ENCODE measurements at places on chromosomes 1 and 21.

DNA sequence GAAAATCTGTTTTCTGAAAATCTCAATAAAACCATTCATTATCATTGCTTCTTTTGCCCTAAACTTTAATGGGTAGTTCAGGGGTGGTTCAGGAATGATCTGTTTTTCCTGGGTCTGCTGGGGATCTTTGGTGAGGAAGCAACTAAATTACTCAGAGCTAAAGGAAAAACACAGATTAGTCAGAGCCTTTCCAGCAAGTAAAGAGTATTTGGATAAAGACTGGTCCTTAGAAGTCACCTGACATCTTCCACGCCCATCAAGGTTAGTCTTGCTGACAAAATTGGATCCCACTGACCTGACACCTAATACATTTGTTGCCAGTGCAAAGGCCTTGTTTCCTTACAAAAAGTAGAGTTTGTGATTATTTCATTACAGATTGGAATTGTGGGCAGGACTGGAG is 24.2 kb downstream of the HSPA13 start:
- DNase-seq: no peak

DNA sequence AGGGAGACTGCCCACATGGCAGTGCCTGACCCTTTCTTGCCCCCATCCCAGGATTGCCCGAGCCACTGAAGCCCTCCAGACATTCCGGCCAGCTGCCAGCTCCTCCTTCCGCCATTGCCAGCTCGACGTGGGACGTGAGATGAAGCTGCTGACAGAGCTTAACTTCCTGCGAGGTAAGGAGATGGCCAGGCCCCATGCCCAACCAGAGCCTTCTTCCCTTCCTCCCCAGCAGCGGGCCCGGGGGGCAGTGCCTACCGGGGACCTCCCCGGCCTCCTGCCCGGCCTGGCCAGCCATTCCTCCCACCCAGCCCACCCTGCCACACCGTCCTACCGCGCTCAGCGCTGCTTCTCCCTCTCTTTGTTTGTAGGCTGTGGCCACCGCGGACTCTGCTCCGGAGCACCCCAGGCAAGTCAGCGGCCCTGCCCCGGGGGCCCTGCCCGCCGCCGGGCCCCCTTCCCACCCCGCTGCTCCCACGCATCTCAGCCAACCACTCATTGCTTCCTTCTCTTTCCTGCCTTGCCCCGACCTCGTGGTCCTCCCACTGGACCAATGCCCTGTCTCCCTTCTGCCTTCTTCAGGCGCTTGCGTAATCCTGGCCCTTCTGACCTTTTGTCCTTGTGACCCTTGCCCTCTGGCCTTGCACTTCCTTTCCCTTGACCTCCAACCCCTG is 4.9 kb downstream of the TRIM46 start:
- no peak for DNase-seq

DNA sequence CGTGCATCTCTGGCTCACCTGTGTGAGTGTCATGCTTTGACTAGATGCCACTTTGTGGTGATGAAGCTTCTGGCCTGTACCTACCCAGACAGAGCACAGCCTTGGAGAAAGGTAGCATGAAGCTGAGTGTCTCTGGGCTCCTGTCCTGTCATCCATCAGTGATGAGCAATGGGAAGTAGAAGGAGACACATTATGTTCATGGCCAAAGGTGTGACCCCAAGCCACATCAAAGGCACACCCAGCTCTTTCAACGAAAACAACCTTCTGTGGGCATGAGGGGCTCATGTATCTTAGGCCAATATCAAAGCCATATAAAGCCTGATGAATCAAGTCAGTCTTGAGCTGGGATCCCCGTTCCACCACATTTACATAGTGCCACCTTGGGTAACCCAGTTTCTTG is 1.0 kb upstream of the CLIC6 start:
- DNase-seq: no peak

- no peak for DNase-seq
Observed at GRCh38 chr21:25953659-25954058, 216.9 kb downstream of the APP start.

DNA sequence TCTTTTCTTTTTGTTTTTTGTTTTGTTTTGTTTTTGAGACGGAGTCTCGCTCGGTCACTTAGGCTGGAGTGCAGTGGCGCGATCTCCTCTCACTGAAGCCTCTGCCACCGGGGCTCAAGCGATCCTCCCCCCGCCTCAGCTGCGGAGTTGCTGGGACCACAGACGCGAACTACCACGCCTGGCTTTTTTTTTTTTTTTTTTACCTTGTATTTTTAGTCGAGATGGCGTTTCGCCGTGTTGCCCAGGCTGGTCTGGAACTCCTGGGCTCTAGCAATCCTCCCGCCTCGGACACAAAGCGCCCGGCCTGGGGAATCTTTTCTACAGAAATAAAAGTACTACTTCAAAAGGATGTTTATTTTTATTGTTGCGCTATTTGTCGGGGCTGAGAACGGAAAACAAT is 1.1 kb upstream of the SETDB1 start:
- peak; percentile 64 for DNase-seq

DNA sequence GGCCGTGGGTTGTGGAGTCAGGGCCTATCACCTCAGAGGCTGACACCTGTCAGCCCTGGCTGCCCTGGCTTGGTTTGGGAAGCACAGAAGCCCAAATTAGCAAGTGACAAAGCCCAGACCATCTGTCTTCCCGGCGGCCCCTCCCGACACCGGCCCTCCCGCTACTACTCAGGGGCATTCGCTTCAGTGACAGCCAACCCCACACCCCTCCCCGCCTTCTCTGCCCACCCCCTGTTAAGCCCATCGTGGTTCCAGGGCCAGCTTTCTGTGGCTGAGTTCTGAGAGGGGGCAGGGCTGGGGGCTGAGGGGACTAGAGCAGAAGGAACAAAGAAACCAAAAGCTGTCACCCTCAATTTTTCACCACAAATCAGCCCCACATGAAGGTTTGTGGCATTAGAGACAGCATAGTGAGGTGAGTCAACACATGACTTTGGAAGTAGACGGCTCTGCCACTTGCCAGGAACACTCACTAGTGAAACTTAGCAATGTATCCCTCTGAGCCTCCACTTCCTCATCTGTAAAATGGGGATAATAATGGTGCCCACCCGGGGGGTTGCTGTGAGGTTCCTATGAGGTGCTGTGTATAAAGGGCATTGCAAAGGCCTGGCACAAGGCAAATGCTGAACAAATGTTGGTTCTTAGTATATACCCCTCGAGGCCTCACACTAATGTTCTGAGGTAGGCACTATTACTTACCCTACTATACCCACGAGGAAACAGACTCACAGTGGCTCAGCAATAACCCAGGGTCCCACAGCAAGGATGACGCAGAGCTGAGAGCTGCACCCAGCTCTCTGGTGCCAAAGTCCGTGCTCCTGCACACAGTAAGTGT is 5.2 kb upstream of the TNNI1 start:
- no peak for DNase-seq

GRCh38 chr1:37096523-37096922 is 62.2 kb upstream of the GRIK3 start:
- DNase-seq: peak; percentile 15

DNA sequence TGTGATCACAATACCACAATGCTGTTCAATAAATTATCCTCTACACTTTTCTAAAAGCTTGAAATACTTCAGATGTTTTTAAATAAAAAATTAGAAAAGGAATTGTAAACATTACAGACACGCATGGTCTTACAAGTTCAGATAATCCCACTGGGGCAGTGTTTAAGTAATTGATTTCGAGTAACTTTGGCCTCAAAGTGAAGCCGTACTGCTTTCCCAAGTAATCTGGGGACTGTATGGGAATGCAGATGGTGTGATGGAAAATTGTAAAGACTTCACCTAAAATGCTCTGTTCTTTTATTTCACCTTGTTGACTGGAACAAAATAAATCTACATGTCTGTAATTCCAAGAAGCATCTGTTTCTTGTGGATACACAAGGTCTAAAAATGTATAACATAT is 401.7 kb upstream of the LYPLAL1 start:
- no peak for DNase-seq

DNA sequence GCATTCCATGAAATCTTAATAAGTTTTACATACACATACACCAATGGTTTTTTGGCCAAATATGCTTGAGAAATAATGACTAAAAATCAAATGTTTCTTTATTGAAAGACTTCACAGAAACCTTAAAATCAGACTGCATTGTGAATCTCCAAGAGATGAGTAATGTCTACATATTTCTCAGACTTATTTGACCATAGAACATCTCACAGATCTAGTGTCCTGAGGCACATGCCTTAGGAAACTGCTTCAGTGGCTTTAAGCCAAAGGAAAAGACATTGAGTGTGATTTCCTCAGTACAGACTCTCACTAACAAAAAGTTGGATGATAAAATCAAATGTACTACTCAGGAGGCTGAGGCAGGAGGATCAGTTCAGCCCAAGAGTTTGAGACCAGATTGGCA is 6.2 kb upstream of the C1orf105 start:
- no peak for DNase-seq

- DNase-seq: no peak
Observed at GRCh38 chr1:47782414-47783166, 214.6 kb downstream of the TRABD2B start.

DNA sequence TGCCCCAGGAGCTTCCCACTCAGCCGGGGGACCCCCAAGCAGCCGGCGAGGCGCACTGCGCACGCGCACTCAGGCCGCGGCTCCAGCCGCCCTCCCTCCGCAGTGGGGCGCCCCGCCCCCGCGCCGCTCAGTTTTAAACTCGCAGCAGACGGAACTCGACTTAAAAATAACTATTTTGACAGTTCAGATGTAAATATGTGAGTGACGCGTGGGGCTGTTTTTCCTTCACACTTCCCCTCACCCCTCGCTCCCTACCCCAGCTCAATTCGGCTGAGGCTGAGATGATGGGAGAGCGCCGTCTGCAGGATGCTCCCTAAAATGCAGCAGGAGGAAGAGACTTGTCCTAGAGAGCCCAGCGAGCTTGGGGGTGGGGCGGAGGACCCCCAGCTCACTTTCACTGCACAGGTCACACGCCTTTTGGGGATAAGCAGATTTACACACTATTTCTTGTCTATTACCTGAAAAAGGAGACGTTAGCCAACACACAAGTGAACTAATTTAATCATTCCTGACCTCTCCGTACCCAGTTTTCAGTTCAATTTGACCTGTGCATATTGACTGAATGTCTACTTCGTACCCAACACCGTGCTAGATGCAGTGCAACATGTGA is 8.9 kb upstream of the LEMD1 start:
- peak; percentile 30 for DNase-seq

- DNase-seq: peak; percentile 87
Observed at GRCh38 chr1:242146652-242147051, 147.8 kb upstream of the MAP1LC3C start.

DNA sequence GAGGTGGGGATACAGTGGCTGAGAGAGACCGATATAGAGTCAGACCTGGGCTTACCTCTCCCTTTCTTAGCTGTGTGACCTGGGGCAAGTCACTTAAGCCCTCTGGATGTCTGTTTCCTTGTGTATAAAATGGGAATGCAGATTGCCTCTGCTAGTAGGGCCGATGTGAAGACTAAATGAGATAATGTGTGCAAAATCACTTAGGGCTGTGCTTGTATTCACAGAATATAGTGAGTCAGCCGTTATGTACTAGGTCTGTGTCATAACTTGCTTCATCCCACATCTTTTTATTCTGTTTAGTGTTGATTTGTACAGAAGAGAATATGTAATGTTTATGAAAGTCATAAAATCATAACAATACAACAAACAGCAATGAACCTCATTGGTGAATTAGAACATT is 56.0 kb downstream of the PTPRU start:
- no peak for DNase-seq

DNA sequence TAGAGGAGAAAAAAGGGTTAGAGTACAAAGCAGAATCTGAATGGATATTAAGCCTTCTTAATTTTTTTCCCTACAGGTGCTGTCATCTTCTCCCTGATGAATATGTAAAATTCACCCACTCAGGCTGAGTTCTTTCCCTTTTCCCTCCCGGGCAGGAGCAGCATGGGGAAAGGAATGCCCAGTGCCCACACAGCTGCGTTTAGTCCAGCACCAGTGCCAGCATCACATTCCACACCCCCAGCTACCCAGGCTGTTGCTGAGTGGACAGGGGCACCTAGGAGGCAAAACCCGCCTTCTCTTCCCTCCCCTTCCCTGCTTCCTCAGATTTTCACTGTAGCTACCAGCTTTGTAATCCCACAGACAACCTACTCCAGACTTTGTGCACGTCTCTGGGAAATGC is 3.4 kb upstream of the CADM3 start:
- no peak for DNase-seq

- peak; percentile 28 for DNase-seq
Observed at GRCh38 chr1:71780681-71781080, 501.7 kb downstream of the NEGR1 start.

DNA sequence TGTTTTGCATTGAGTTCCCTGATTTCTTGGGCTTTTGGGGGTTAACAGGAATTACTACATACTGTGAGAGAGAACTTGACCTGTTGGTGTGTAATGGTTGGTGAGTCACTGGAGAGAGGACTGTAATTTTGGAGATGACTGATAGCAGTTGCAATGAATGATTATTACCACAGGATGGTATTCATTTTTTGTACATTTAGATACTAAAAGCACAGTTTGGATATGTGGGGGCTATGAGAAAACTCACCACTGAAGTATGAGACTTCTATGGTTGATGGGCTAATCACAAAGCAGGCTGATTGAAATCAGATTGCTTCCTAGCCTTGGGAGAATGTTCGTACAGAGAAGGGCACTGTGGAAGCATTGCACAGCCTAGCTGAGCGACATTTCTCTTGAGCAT is 1571.3 kb upstream of the PRMT6 start:
- DNase-seq: no peak

- no peak for DNase-seq
Observed at GRCh38 chr1:240094041-240094722, 2.5 kb downstream of the FMN2 start.

GRCh38 chr1:91148641-91149069 is 126.8 kb upstream of the ZNF644 start:
- DNase-seq: peak; percentile 29

DNA sequence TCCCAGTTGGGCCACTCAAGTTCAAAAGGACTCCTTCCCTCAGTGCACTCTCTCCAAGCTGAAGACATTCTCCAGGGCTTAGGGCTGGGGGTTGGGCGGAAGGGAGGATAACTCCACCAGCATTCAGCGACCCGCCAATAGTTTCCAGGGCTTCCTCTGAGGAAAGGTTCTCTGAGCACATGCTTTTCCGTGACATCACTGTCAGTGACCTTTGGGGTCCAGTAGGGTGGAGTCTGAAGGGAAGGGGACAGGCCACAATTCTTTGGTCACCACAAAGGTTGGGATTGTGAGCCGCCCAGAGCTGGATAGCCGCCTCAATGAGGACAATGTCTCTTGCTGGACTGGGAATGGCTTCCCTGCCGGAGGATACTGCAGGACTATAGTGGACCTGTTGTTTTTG is 22.8 kb upstream of the RXRG start:
- DNase-seq: no peak

- DNase-seq: peak; percentile 29
Observed at GRCh38 chr1:93155335-93155734, 24.9 kb downstream of the TMED5 start.

DNA sequence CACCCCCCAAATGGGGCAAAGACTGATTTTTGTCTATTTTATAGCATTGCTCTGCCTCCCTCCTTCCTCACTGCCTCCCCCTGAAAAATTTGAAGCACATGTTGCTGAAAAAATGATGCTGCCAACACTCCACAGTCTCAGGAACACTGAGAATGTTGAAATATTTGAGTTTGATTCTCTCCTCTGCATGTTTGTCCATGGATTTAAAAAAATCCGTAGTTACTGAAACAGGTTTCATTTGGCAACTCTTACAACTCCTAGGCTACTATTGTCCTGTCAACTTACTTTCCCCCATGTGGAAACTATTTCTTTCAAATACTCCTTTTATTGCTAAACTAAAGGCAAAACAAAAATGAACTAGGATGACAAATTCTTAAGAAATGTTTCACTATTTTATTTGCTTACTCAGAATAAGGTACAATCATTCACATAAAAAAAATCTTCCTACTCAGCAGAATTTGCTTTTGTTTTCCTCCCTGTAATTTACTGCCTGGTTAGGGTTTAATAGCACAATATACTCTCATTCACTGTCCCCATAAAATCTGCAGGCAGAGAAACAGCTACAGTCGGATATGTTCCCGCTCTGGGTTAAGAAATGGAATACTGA is 50.2 kb downstream of the C21orf91 start:
- DNase-seq: no peak

Data from OCI-M1 (cell line).